ENCODE measurements at places on chromosomes 2 and 18.

DNA sequence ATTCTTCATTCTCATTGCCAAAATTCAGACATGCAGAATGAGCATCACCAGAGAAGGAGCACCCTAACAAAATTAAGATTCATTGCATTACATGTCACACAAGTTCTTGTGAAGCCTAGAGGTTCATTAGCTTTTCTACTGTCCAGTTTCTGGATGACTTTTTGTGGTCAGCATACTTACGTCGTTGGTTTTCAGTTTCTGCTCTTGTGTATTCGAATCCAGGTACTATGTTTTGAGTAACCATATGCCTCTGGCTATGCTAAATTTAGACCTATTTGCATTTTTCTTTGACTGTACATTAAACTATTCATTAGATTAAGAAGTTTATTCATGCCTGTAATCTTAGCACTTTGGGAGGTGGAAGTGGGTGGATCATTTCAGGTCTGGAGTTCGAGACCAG lies 251.3 kb downstream of the PARD3B start:
- no peak for DNase-seq

- no peak for DNase-seq
Measured at GRCh38 chr2:180734382-180734781, 246.0 kb upstream of the UBE2E3 start.

- DNase-seq = no peak
Measured at GRCh38 chr18:23593720-23594119, 7.4 kb upstream of the NPC1 start.

DNA sequence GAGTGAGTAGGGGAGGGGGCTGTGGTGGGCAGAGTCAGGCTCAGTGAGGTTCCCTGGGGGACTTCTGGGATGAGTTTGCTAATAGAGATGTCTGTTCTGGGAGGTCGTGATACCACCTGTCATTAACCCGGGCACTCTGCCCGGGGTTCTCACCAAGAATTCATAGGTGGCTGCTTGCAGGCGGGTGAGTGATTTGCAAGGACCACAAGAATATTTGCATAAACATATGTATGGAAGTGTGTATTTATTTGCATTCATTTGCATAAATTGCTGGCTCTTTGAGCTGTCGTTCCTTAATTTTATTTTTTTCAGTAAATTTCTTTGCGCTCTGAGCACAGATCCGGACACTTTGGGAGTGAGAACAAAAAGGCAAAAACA lies 260.0 kb downstream of the ATAD2B start:
- no peak for DNase-seq

DNA sequence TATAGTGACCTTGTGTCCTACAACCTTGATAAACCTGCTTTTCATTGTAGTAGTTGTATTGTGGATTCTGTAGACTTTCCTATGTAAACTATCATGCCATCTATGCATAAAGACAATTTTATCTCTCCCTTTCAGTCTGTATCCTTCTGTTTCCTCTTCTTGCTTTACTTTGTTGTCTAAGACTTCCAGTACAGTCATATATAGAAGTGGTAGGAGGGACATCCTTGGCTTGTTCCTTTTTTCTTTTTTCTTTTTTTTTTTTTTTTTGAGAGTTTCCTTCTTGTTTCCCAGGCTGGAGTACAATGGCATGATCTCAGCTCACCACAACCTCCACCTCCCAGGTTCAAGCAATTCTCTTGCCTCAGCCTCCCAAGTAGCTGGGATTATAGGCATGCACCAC lies 39.7 kb downstream of the UBE2F start:
- DNase-seq = no peak

DNA sequence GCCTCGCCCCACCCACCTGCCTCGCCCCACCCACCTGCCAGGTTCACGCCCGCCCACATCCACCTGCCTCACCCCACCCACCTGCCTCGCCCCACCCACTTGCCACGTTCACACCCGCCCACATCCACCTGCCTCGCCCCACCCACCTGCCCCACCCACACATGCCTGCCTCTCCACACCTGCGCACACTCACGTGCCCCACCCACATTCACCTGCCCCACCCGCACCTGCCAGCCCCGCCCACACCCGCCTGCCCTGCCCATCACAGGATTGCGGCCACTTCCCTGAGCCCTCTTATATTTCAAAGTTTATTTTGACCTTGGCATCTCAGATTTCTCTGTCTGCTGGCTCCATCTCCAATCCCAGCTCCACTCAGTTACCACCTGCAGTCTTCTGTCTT lies 217.5 kb upstream of the SOX11 start:
- DNase-seq = no peak

- DNase-seq = no peak
Measured at GRCh38 chr2:224959556-224959955, 82.7 kb downstream of the DOCK10 start.

GRCh38 chr2:126849991-126850535 lies 48.6 kb upstream of the TEX51 start:
- DNase-seq = no peak
